ENCODE measurements at places on chromosomes 7 and 10. TPM values are rescaled to one million over a fixed set of nuclear protein-coding genes. Genes with fewer than 3 reads are reported as not detected.

SUFU gene
- 2.9 TPM for polyA plus RNA-seq

RHBDD2 gene
- polyA plus RNA-seq, result 124 TPM

SFTPA1 gene
- not detected for polyA plus RNA-seq

FGFR2 gene
- not detected for polyA plus RNA-seq

ATOH7 gene
- polyA plus RNA-seq, result not detected

GHITM gene
- polyA plus RNA-seq, result 312 TPM

RARRES2 gene
- polyA plus RNA-seq, result not detected

GRID2IP gene
- polyA plus RNA-seq, result not detected

NPC1L1 gene
- not detected for polyA plus RNA-seq

MSMB gene
- polyA plus RNA-seq, result not detected

CALCR gene
- polyA plus RNA-seq, result not detected

WDR11 gene
- 16.4 TPM for polyA plus RNA-seq

ERCC6 gene
- 11.0 TPM for polyA plus RNA-seq

HACD1 gene
- not detected for polyA plus RNA-seq

DNA sequence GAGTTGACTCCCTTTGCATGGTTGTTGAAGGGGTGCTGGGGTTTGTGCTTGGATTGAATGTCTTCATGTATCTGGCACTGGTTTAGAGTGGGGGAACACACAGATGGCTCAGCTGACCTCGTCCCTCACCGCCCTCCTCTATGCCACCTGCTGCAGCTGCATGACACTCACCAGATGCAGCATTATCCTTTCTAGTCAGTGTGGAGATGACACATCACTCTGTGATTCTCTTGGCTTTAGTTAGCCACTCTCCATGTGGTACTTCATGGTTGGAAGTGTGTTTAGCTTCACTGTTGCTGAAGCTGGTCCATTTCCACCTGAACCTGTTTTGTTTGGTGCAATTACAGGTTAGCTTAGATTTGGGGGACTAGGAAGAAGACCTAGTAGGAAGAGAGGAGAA, 56.3 kb upstream of the BMPER start:
- no peak for DNase-seq

DNA sequence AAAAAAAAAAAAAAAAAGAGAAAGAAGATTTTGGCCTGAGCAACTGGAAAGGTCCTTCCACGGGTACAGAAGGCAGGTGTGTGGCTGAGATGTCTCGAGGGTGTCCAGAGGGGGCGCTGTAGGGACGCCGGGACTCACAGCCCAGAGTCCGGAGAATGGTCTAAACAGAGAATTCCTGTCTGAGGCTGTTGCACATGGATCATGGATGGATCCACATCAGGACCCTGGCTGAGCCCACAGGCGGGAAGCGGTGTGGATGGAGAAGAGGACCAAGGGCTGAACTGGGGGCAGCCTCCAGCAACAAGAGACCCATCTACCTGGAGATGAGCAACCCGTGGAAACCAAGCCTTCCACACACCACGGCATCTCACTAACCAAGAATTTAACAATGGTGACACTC, 55.0 kb downstream of the PKD1L1 start:
- DNase-seq, result no peak

DNA sequence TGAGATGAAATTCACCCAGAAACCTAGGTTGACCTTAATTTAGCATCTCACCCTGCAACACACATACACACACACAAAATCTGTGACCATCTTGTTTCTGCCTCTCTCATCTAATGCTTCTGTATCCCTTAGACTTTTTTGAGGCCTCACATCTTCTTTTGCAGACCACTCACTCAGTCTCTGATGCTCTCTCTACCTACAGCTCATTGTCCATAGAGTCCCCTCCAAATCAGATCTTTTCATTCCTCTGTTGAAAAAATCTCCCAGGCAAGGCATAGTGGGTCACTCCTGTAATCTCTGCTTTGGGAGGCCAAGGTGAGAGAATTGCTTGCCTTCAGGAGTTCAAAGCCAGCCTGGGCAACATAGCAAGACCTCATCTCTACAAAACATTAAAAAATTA, 17.6 kb upstream of the PAX2 start:
- no peak for DNase-seq

DNA sequence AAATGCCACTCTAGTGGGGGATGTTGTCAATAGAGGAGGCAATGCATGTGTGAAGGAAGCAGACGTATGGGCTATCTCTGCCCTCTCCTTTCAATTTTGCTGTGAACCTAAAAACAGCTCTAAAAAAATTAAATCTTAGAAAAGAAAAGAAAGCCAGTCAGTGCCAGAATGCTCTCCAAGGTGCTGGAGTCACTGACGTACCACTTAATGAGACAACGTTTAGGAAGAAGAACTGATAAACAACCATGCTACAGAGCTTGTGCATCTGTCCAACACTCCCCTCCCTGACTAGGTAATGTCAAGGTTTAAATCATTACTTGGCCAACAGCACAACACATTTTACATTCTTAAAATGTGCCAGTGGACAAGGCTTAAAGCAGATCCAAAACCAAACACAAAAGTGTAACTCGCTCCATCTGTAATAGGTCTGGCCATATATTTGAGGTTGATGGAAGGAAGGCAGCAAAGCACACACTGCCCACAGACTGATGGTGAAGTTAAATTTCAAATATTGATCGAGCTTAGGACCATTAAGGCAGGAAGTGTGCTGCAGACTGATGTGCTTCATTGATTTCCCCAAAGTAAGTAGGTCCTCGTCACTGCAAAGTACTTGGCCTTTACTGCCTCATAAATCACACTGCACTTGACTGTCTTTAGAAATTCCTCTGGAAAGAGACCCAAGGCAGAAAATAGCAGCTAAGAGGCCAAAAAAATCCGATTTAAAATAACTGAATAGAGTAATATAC, 15.5 kb downstream of the ARMH3 start:
- no peak for DNase-seq

DNA sequence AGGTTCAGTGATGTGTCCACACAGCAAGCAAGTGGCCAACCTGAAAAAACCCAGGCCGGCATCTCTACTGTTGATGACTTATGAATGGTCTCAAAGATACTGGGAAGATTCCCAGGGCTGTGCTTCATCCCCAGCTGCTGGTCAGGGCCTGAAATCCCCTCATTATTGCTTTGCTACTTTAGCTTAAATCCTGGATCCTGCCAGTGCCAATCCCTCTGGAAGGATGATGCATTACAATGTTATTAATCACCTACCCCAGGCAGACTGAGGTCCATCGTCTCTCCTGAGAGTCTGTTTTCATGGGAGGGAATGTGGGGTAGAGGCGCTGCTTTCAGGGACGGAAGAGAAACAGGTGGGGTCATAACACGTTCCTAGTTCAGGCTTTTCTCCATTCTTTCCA, 371.6 kb downstream of the RPS24 start:
- DNase-seq, result no peak

DNA sequence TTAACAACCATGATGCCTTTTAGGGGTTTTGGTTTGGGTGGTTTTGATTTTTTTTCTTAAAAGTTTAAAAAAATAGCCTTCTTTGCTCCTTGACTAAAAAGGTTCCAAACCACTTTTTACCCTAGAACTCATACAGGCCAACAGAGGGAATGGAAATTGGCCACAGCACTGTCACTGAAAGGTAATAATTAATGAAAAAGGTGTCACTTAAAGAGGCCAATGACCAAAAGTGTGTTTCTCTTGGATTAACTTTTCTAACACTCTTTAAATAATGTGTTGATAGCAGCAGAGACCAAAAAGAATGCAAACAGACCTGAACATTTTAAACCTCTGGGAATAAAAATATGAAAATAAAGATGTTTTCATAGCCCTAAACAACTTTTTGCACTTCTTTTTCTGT, 221.1 kb upstream of the TCF7L2 start:
- DNase-seq, result no peak

- no peak for DNase-seq
These were observed 90.1 kb downstream of the HIF1AN start for GRCh38 chr10:100625816-100626215.

- DNase-seq, result no peak
These were observed 181.1 kb downstream of the PRKG1 start for GRCh38 chr10:51255381-51255780.

DNA sequence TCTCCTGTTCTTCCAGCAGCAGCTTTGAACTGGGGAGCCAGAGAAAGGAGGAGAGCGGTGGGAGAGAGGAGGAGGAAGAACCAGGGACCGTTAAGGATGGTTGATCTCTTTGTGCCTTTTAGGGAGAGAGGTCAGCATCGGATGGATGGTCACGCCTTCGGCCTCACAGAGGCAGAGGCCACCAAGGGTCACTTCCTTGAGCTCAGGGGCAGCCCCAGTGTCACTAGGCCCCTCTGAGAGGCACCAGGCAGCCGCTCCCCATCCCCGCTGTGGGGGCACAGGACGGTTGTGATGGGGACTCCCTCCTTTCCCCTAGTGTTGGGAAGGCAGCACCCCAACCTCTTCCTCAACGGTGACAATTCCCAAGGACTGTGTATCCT, 121.4 kb downstream of the DNAJB6 start:
- DNase-seq, result no peak

DNA sequence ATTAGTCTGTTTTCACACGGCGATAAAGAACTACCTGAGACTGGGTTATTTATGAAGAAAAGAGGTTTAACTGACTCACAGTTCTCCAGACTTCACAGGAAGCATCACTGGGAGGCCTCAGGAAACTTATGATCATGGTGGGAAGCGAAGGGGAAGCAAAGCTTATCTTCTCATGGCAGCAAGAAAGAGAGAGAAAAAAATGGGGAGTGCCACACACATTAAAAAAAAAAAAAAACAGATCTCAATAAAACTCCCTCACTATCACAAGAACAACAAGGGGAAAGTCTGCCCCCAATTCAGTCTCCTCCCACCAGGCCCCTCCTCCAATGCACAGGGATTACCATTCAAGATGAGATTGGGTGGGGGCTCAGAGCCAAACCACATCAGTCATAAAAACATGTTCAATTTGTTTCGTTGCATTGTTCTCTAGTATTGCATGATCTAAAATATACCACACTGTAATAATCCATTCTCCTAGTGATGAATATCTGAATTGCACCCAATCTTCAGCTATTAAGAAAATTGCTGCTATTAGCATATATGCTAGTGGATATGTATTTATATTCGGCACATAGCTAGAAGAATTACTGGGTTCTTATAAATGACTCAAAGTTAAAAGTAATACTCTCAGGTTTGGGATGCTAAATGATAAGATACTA, 328.9 kb upstream of the KCND2 start:
- no peak for DNase-seq

DNA sequence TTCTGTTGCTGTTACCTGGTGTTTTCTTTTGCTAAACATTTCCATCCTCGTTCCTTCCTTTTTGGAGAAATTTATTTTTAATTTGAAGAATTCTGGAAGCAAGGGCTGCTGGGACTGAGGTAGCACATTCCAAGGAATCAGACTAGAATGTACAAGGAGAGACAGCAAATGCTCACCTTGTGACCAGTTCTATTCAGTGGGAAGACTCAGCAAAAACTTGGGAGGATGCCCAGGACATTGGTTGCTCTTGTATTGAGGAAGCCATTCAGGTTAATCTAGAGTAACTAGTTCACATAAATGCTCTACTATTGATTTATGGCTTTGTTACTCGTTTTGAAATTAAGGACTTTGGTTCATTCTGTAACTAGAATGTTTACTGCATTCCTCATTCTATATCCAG, 11.3 kb downstream of the PLCE1 start:
- no peak for DNase-seq

DNA sequence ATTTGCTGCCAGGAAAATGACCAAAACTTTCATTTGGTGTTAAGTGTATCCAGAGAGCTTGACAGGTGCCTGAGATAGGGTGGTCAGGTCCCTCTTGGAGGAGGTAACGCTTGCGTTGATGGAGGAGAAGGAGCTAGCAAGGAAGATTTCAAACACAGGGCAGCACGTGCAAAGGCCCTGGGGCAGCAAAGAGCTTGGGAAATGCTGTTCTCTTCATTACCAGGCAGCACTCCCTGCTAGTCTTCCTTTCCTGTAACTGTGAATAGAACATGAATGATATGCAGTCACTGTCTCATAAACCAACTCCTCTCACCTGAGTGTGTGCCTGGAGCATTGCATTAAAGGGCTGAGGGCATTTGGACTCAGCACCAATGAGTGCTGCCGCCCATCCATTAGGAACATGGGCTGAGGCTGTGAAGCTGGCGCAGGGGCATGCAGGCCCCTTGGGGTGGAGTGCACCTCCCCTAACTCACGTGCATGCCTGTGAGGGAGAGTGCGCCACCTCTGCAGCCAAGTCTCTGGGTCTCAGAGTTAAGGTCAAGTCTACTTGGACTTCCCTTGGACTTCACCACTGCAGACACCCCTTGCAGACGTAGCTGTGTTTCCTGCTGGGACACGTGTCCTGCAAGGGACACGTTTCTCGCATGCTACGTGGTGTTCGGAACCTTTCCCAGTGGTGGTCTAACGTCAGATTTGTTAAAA, 136.8 kb downstream of the PAXIP1 start:
- no peak for DNase-seq

GRCh38 chr7:2070151-2070763, 162.5 kb downstream of the MAD1L1 start:
- no peak for DNase-seq

DNA sequence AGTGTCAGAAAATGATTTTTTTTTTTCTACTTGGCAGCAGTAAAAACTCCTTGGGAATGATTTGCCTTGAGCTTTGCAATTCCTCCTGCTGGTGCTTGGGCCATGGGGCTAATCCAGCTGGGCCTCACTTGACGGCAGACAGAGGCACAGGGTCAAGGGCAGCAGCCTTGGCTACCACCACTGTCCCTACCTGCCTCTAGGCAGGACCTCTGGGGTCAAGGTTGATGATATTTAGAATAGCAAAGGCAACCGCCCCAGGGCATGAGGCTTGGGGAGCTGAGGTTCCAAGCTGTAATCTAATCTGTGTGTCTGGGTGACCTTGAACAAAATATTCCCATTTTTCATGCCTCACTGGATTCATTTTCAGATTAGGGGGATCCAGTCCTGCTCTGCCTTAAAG, 327.4 kb downstream of the PLXNA4 start:
- DNase-seq, result no peak

DNA sequence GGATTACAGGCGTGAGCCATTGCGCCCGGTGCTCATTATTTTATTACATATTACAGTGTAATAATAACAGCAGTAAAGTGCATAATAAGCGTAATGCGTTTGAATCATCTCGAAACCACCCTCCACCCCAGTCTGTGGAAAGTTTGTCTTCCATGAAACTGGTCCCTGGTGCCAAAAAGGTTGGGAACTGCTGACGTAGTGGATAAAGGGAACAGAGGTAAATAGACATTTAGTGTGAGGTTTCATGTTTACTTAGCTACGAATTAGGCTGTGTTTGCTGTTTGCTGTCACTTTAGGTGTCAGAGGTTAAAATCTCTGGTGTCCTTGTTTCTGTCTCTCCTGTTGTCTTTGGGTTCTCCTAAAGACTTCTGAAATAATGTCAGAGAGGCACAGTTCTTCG, 60.3 kb upstream of the SLC39A12 start:
- DNase-seq, result no peak

GRCh38 chr10:17907641-17908040, 44.1 kb upstream of the SLC39A12 start:
- DNase-seq, result no peak

- DNase-seq, result no peak
These were observed 181.3 kb upstream of the FZD1 start for GRCh38 chr7:91082852-91083495.
